Endodermal cell (in vitro differentiated cells): ENCODE measurements at places on chromosomes 3 and 15. TPM values are rescaled to one million over a fixed set of nuclear protein-coding genes. Genes with fewer than 3 reads are reported as not detected.

- no peak for DNase-seq
These were observed 606 bp downstream of the EIF2A start for GRCh38 chr3:150547045-150547741.

DNA sequence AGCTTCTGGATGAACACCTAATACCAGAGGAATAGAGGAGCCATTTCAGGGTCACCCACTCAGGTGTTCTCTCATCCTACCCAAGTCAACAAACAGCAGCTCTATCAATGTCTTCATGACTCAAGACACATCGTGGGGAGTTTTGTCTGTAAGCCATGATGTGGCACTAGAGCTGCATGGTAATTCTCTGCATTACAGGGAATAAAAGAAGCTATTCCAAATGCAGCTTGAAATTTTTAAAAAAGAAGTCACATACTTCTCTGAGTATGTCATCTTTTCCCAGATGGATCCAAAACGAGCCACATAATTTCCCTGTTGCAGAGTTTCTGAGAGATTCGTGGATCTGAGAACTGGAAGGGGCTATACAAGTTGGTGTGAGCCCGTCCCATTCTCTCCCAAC, 6.1 kb upstream of the THSD4 start:
- DNase-seq: no peak

The ACP3 gene
- total RNA-seq: 15.3 and 17.0 TPM in 2 replicates

The CFAP161 gene
- 0.69 TPM in 1 of 3 replicates, not detected in the others for total RNA-seq

The RMDN3 gene
- 15.1 to 15.7 TPM (median 15.4 TPM) in 3 replicates for total RNA-seq

The EAF2 gene
- 3.4 to 4.6 TPM (median 4.6 TPM) in 3 replicates for total RNA-seq

- no peak for DNase-seq
These were observed 557 bp downstream of the DENND4A start for GRCh38 chr15:65791335-65792137.
